ENCODE measurements at places on chromosomes 2 and 18.

GRCh38 chr2:47134386-47135090 is 20.6 kb downstream of the STPG4 start:
- no peak for DNase-seq

GRCh38 chr2:18514526-18515461 is 45.7 kb downstream of the RDH14 start:
- no peak for DNase-seq

GRCh38 chr18:45765796-45766195 is 41.8 kb downstream of the SLC14A1 start:
- DNase-seq: no peak

- no peak for DNase-seq
Measured at GRCh38 chr2:117917223-117917917, 96.5 kb downstream of the CCDC93 start.

DNA sequence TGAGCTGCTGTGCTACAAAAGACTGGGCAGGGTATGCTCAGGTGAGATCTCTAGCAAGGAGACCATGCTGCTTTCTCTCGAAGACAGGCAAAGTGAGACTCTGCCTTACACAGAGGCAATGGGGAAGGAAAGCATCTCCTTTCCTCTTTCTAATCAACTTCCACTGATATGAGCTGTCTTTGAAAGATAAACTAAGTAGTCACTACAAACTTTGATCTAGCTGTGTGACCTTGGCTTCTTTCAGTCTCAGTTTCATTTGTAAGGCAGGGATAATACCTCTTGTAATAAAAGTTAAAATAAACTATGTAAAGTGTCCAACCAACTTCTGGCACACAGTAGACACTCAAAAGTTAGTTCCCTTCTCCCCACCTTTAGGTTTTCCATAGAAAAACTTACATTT is 7.5 kb downstream of the CCDC93 start:
- DNase-seq: no peak

GRCh38 chr2:45191146-45191863 is 182.1 kb upstream of the SIX2 start:
- no peak for DNase-seq

GRCh38 chr2:73981081-73982001 is 3.4 kb upstream of the TET3 start:
- peak; percentile 57 for DNase-seq

GRCh38 chr2:235458839-235459273 is 35.0 kb upstream of the AGAP1 start:
- DNase-seq: no peak

- no peak for DNase-seq
Measured at GRCh38 chr2:235940330-235940729, 227.9 kb downstream of the GBX2 start.

DNA sequence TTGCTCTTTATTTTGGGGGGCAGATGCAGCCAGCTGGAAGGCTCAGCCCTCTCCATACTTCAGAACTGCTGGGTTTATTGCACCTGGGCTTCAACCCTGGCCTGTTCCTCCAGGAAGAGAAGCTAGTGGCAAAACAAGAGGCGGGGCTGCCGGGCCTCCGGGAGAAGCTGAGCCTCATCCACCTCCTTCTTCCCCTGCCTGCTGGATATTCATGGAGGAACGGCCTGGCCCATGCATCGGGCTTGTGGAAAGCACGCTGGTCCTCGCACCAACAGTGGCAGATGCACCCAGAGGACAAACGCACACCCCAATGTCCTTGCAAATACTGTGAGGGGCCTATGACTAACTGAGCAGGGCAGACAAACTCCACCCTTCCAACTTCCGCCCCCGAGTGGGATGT is 30.6 kb downstream of the FAM178B start:
- no peak for DNase-seq

- DNase-seq: no peak
Measured at GRCh38 chr2:45699032-45699658, 47.7 kb downstream of the PRKCE start.

DNA sequence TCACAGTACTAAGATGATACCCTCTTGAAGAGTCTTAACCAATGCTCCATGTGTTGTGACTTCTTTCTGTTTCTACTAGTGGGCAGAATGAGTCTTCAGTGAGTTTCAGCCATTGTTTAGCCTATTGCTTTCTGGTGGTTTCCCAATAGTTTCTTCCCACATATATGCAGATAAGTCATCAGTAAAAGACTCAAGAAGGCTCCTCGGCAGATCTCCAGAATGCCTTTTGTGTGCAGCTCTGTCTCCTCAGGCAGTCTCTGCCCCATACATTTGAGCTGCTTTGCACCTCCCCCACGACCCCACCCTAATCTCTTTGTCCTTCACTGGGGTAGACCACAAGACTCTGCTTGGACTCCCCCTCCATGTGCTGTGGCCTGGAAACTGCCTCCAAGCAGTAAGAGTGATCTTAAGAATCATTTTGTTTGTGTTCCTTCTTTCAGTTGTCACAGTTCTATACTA is 71.6 kb upstream of the CHRNA1 start:
- DNase-seq: no peak

- no peak for DNase-seq
Measured at GRCh38 chr2:180359522-180360282, 352.6 kb upstream of the CWC22 start.

DNA sequence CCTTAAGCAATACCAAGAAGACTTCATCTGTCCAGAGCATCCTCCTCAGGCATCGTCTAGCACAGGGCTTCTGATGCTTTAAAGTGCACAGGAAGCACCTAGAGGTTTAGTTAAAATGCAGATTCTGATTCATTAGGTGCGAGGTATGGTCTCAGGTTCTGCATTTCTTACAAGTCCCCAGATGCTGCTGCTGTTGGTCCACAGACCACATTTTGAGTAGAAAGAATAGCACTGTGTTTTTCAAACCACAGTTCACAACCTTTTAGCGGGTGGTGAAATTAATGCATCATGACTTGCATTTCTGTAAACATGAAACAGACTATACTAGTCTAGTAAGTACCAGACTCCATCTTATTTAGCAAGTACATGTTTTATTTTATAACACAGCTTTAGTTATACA is 134.6 kb downstream of the TMEFF2 start:
- no peak for DNase-seq

DNA sequence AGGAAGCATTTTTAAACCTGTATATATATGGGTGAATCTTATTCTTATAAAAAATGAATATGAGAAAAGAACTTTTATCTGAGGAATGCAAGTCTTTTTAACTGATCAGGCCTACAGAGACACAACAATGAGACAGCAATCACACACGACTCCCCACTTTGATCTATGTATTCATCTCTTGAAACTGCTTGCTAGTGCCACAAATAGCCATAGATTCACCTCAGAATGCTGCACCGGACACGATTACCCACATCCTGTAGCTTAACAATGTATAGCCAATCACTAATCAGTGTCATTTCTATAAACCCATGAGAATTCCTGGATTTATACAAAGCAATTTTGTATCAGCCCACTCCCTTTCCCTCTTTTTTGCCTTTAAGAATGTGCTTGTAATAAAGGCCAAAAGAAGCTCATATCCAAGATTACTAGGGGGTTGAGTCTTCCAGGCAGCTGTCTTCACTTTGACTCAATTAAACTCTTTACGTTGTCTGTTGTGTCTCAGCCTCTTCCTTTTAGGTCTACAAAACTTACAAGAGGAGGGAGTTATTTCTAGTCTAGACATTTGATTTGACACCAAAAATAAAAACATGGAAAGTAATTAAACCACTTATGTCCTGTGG is 94.9 kb downstream of the MBD2 start:
- no peak for DNase-seq

- no peak for DNase-seq
Measured at GRCh38 chr18:46718501-46719341, 38.1 kb downstream of the ST8SIA5 start.

DNA sequence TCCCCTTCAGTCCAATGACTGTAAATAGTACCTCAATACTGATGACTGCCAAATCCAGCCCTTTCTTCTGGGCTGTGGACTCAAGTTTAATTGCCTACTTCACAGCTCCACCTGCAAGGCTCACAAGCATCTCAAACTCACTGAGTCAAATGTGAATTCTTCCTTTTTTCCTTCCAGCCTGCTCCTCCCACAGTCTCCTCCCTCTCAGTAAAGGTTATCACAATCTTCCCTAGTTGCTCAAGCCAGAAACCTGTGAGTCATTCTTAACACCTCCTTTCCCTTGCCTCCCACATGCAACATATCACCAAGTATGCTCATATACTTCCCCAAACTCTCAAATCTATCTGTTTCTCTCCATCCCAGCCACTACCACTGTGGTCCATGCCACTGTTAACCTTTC is 3.7 kb upstream of the MFSD6 start:
- peak; percentile 54 for DNase-seq

DNA sequence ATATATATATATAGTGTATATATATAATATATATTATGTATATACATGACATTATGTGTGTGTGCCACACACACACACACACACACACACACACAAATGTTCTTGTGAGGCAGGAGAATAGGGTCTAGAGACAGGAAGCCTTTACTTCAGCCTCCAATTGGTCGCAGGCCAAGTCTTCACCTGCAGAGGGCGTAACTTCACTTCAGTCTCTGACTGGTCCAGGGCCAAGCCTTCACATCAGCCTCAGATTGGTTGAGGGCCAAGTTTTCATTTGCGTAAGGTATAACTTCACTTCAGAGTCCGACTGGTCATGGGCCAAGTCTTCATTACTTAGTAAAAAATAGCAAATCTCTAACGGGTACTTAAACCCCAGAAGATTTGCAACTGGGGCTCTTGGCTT is 13.2 kb upstream of the SS18 start:
- peak; percentile 5 for DNase-seq

- DNase-seq: no peak
Measured at GRCh38 chr18:58714821-58715220, 43.6 kb downstream of the MALT1 start.

DNA sequence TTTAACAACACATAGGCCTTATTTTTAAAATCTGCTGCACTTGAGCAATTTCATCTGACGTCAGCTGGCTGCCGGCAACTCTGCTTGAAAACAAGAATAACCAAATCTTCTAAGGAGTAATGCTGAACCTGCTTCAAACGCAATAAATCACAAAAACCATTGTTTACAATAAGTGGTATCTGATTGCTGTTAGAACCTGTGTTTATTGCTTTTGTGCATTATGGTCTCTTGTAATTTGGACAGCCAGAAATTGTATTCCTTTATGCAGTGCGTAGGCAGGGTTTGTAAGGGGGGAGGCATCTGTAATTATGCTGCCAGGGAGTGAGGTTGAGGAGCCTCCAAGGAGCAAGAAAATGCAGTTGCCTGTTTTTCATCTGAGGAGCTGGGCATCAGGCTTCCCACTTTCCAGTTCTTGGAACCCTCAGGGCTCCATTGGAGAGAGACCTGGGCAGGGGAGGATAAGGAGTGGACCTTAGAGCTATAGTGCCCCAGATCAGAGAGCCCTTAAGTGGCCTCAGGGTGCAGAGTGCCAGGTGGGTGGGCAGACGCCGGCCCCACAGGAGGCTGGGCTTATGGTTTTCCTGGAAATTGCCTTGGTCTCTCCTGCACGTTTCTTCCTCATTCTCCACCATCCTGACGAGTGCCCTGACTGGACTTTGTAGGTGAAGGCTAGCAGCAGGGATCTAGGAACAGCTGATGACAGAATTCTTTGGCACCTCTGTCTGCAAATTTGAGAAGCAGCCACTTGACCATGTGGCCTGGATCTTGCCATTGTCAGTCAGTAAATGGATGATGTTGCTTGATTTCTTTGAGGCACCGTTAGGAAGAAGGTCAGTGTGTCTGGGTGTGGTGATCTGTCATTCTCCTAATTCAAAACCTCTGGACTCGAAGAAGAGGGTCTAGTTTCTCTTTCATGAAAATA is 129.2 kb downstream of the KLHL29 start:
- no peak for DNase-seq

DNA sequence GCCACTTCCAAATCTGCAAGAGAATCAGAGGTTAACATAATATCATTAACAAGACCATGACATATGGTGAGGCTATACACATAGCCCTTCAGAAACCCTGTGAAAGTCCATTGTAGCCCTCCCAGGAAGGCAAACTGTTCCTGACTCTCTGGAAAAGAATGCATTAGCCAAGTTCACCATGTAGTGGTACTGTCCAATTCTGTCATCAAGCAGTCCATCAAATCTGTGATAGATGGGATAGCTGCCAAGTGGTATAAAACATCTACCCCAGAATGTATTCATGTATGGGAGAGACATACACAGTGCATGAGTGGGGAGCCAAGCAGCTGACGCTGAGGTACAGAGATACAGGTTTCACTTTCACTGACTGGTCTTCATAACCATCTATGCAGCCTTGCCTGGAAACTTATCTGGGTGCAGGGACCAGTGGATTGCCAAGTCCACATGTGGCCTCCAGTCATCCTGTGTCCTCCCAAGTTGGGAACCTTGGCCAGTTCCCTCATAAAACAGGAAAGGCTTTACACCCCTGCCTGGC is 281.1 kb downstream of the MBD2 start:
- DNase-seq: no peak

DNA sequence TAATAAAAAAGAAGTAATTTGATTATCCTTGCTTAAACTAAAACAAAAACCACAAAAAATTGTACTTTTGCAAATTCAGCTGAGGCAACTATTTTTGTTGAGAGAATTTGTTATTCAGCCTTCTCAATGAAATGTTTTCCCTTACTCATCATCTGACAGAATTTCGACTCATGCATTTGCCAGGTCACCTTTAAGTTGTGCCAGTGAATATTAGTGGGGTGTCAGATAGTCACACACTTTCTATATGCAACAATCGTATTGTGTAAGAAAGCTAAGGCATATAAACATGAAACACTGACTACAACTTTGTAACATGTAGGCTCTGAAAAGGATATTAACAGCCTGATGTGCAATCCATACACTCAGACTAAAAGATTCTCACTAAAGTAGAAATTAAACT is 1653.1 kb upstream of the SLC39A10 start:
- no peak for DNase-seq

GRCh38 chr18:8657873-8658470 is 47.4 kb upstream of the MTCL1 start:
- DNase-seq: no peak

GRCh38 chr2:237128026-237128703 is 42.5 kb downstream of the COPS8 start:
- peak; percentile 67 for DNase-seq
